Neural progenitor cell (in vitro differentiated cells): ENCODE measurements at places on chromosomes 12 and 14. TPM values are rescaled to one million over a fixed set of nuclear protein-coding genes. Genes with fewer than 3 reads are reported as not detected.

- DNase-seq: no peak
Measured at GRCh38 chr14:51912112-51912786, 51.8 kb downstream of the GNG2 start.

DNA sequence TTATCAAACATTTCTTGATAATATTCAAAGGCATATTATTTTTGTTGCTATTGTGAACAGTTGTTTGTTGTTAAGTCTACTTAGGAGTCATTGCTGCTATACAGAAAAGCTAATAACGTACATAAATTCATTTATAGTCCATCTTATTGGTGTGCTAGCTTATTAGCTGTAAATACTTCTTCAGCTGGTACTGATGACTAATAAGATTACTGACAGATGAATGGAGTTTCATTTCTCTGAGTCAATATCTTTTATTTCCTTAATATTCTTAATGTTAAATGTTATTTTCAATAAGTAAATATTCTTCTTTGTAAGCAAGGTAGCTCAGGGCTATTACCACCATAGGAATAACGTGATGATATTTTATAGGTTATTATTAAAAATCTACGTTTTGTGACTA is 139.4 kb upstream of the SLCO1C1 start:
- no peak for DNase-seq

DNA sequence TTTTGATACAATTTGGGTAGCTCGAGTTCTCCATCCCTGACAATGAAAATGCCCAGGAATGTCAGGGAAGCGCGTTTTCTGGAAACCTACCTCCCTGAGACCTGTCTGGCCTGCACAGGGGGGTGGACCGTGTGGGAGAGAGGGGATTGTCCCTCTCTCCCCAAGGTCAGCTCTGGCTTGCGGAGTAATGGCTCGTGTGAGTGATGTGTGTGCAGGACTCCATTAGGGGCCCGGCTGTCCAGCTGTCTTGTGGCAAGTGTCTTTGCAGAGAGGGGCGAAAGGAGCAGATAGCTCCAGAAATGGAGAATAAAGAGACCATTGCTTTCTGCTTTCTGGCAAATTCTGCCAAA is 215.3 kb downstream of the CHST11 start:
- DNase-seq: no peak

DNA sequence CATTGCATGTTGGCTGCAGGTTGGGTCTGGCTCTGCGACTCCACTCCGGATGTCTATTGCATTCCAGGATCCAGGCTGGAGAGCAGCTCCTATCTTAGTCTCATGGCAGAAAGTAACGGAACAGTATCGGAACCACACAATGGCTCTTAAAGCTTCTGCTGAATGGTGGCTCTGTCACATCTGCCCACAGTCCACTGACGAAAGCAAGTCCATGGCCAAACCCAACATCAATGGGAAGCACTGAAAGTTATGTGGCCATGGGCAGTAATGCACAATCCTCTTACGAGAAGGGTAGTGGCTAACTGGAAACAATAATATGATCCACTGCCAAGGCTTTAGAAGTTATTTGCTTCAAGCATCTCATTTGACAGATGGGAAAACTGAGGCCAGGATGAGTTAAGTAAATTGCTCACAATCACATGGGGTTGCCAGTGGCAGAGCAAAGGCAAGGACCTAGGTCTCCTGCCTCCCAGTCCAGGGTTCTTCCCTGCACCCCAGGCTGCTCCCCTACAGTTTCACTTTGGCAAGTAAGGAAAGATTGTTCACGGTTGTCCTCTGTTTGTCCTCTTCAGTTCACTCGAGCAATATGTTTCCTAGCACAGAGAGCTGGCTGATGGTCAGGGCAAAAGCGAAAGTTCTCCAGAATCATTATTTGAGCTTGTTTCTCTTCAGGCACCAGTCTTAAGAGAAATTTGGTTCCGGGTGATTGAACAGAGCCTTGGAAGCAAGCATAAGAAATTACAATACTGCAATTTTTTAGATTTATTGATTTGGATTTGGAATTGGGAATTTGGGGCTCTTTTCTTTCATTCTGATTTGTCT is 54.2 kb downstream of the CKAP4 start:
- DNase-seq: no peak

- peak; percentile 49 for DNase-seq
Measured at GRCh38 chr14:91352053-91352452, 65.6 kb downstream of the CCDC88C start.

DNA sequence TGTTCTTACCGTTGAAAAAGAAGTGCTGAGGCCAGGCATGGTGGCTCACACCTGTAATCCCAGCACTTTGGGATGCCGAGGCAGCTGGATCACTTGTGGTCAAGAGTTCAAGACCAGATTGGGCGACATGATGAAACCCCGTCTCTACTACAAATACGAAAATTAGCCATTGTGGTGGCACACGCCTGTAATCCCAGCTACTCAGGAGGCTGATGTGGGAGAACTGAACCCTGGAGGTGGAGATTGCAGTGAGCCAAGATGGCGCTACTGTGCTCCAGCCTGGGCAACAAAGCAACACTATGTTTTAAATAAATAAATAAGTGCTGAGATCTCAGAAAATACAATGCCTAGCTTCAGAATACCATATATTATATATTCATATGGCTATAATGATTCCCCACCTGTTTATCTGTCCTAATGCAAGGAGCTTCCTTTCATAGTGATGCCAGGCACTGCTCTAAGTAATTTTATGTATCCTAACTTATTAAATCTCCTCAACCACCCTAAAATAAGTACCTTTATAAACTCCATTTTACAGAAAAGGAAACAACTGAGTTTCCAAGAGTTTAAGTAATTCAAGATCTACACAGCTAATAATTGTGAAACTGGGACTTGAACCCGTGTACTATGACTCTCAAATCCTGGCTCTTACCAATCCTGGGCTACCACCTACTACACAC is 7.3 kb downstream of the PHLDA1 start:
- no peak for DNase-seq

GRCh38 chr12:78040111-78040510 is 209.4 kb downstream of the NAV3 start:
- DNase-seq: no peak

GRCh38 chr14:50862036-50862570 is 9.8 kb upstream of the ABHD12B start:
- no peak for DNase-seq

DNA sequence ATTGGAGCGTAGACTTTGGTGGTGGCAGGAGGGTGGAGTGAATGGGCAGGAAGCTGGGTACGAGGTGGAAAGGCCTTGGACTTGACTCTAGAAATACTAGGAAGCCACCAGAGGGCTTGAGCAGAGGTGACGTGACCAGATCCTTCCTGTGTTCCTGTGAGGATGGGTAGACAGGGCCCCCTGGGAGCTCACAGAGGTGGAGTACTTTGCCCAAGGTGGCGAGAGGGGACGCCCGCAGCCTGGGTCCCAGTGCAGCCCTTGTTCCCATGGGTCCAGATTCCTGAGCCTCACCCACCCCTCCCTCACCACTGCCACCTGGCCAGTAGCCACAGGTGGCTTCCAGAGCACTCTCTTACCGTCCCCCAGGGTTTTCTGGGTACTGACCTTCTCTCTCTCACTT is 89.8 kb downstream of the KIF26A start:
- no peak for DNase-seq

DNA sequence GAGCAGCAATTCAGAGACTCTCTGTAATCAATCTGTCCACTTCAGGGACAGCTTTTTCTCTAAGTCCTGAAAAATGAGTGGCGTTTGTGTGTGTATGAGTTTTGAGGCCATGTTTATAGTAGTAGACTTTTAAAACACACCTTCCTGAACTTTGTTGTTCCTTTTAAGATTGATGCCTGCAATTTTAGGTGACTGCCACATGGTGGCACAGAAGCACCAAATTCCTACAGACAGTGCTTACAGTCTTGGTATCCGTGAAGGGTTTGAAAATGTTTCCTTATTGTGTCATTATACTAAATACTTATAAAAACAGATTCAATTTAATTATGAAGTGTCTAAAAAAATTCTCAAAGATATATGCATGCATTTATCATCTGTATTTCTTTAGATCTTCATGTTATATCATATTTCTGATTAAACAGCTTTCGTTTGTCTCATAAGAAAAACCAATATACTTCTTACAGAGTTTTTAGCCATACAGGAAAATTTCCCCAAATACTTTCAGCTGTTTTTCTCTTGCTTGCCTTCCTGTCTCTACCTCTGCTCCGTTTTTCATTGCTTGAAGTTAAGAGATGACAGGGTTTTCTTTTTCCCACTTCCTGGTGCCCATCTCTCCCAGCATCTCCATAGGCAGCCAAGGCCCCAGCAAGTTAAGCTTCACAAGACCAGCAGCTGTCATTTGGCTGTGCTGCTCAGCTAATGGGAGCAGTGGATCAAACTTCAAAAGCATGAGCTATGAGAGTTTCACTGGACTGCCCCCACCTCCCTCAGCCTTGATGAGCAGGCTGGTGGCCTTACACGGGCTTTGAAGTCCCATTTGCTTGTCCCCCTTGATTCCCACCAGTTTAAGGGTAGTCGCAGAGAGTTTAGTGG is 259.6 kb downstream of the AKAP6 start:
- peak; percentile 65 for DNase-seq

DNA sequence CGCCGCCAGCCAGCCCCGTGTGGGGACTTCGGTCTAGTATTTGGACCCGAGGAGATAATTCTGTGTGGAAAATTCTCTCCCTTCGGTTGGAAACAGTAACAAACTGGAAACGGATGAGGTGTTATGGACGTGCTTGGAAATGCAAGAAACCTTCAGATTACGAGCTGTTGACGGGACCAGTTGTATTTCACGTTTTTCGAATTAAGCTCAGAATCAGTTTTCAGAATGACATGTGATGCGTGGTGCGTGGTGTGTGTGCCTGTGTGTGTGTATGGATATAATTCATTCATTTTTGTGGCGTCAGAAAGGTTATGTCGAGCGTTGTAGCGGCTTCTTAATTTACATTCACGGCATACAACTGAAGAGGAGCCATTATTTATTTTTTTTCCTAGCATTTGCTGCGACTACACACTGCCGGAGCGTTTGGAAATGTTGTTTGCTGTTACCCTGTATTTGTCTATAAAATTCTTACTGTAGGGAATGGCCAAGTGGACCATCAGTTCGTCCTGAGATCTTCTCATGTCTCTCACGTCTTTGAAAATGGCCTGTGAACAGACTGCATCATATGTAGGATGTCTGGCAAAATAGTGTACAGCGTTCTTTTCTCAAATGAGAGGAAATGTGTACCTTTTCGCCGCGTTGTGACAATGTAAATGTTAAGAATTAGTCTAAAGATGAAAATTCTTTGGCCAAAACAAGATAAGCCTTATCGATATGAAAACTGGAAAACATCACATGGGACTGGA is 1.3 kb downstream of the TRAF3 start:
- DNase-seq: no peak

DNA sequence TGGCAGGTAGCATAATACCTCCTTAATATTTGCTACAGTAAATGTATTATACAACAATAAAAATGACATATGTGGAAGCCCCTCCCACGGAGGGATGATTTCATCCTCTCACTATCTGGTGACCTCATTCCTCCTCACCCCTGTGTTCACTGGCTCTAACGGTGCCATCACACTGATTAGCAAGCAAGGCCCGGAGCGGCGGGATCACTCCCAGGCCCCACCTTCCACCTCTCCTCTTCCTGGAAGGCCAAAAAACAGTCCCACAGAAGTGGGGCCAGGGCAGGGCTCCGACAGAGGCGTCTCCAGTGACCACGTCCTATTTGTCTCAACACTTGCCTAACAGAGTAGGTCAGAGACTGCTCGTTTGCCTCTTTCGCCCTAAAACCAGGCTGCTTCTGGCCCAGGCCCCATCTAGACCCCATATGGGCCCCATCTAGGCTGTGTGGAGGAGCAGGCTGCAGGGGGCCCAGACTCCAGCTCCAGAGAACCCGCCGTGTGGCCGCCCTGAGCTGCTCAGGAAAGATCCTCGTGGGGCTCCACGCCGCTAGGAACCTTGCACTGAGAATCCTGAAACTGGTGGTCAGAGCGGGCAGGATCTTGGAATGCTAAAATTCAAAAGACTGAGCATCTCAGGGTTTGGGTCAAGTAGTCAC is 3.7 kb downstream of the SELPLG start:
- DNase-seq: no peak

DNA sequence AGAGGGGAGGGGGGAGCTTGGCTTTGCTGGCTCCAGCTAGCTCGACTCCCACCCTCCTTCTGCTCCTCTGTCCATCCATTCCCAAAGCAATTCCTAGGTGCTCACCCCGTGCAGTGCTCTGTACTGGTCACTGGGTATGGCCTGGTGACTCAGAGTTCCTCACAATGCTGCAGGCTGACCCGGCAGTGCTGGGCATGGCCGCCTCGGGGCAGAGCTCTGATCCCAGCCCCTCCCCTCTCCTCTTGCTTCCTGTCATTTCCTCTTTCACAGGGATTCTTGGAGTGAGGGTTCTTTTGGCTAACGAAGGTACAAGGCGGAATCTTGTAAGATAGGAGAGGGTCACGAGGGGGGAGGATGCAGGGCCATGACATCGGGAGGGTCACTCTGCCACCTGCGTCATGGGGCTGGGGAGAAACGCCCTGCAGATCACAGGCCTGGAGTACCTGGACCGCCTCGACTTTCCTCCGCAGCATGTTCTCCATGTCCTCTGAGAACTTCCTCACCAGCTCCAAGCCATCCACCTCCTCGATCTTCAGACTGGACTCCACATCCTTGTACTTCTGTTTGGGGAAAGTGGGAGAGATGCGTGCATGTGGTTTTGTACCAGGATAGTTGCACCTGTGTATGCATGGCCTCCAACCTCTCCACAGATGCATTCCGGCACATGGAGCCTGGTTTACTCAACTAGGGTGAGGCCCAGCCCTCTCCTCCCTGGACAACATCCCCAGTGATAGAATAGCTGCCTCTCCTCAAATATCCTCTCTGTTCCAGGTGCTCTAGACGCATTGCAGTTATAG is 5.7 kb downstream of the CACNA2D4 start:
- no peak for DNase-seq

GRCh38 chr14:21308132-21308478 is 28.2 kb downstream of the RPGRIP1 start:
- no peak for DNase-seq

GRCh38 chr14:81464253-81465002 is 64.3 kb upstream of the STON2 start:
- peak; percentile 69 for DNase-seq

GRCh38 chr12:48119834-48120195 is 651 bp downstream of the PFKM start:
- DNase-seq: peak; percentile 32

DNA sequence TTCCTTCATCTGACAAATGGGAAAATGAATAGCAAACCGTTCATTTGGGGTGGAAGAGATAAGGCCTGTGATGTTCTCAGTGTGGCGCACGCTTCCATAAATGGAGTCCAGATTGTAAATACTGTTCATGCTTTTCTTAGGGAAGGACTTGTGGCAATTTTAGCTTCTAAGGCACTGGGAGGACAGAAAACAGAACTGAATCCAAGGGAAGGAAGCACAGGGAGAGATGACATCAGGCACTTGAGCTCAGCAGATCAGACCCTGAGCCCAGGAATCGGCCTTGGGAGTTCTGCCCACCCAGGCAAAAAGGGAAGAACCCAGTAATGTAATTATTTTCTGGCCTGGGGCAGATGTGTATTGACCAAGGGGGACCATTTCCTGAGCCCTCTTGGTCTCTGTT is 7.2 kb upstream of the SH2B3 start:
- no peak for DNase-seq

GRCh38 chr14:23370221-23370620 is 2.4 kb upstream of the IL25 start:
- DNase-seq: no peak

Gene ACSM4
- not detected in 2 replicates for total RNA-seq

Gene GPR68
- total RNA-seq: 0.84 TPM in 1 of 2 replicates, not detected in the other

Gene BHLHE41
- total RNA-seq: 0.12 TPM in 1 of 2 replicates, not detected in the other

Gene SPTLC2
- total RNA-seq: 8.0 and 12.3 TPM in 2 replicates

Gene LALBA
- total RNA-seq: not detected in 2 replicates

Gene POU6F1
- total RNA-seq: 1.6 TPM in 2 replicates

Gene TRAF3
- total RNA-seq: 15.7 and 18.1 TPM in 2 replicates

Gene IQSEC3
- total RNA-seq: 0.09 and 1.0 TPM in 2 replicates

Gene ABCD2
- 0.04 TPM in 1 of 2 replicates, not detected in the other for total RNA-seq

Gene BMP4
- 11.0 and 18.4 TPM in 2 replicates for total RNA-seq

Gene CCDC88C
- total RNA-seq: 17.8 and 34.8 TPM in 2 replicates

Gene GNS
- 36.0 and 41.2 TPM in 2 replicates for total RNA-seq
